ENCODE measurements at places on chromosomes 2 and 18.
A peak's percentile ranks its signal among the peaks of the same experiment; 100 is the strongest.

- no peak for DNase-seq
Measured at GRCh38 chr2:167988296-167988695, 259.1 kb downstream of the STK39 start.

GRCh38 chr18:28766721-28767120, 589.8 kb upstream of the CDH2 start:
- DNase-seq: no peak

DNA sequence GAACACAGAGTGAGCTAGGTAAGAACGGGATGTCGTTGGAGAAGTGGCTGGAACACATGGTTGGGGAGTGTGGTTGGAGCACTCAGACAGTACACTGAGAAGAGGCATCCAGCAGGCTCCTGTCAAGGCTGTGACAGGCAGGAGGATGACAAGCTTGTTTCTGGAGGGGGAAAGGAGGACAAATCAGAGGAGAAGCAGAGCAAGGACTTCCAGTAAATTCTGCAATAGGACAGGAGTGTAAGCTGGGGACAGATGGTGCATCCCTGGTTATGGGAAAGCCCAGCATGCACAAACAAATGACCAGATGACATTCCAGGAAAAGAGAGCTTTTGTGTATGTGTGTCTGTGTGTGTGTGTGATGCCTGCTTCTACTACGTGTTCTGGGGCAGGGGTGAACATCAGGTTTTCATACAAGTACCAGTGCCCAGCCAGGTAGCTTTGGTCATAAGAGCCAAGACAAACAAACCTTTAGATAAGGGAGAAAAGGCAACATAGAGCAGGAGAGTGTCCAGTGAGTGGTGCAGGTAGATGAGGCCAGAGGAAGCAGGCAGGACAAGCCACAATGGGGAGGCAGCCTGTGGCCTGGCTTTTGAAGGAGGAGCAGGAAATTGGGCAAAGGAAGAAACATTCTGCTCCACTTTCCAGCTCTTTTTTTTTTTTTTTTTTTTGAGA, 32.1 kb upstream of the MAPK4 start:
- DNase-seq: no peak

- DNase-seq: no peak
Measured at GRCh38 chr18:47737198-47737830, 193.1 kb downstream of the SMAD2 start.

GRCh38 chr2:112817082-112817689, 19.4 kb downstream of the IL1B start:
- DNase-seq: no peak

DNA sequence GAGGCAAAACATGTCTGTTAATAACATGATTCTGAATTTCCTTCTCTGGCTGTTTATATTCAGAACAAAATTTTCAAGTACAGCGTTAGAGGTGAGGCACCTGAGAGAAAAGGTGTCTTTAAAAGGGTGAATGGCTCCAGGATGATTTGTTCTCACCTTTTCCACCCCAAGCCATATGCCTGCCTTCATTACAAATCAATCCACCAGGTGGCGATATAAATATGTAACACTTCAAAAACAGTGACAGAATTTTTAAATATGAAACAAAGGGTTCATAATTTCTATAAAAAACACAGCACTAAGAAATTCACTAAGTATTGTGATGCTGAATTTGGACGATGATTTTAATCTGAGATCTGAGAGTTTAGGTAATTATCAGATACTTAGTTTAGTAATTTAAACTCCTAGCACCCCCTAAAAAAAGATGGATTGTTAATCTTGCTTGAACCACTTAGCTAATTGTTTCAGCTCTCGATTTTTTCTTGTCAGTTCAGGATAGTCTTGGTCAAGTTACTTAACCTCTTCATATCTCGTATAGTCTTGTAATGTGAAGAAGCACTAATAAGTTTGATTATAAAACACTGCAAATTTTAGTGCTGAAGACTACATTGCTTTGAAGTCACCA, 528.8 kb downstream of the CPS1 start:
- peak; percentile 3 for DNase-seq

- peak; percentile 73 for DNase-seq
Measured at GRCh38 chr2:239326831-239327535, 73.8 kb downstream of the HDAC4 start.

- DNase-seq: peak; percentile 93
Measured at GRCh38 chr2:96537066-96537733, 648 bp downstream of the ARID5A start.

- no peak for DNase-seq
Measured at GRCh38 chr2:158228943-158229508, 127.3 kb downstream of the UPP2 start.

GRCh38 chr2:180191432-180192124, 184.5 kb upstream of the CWC22 start:
- no peak for DNase-seq

DNA sequence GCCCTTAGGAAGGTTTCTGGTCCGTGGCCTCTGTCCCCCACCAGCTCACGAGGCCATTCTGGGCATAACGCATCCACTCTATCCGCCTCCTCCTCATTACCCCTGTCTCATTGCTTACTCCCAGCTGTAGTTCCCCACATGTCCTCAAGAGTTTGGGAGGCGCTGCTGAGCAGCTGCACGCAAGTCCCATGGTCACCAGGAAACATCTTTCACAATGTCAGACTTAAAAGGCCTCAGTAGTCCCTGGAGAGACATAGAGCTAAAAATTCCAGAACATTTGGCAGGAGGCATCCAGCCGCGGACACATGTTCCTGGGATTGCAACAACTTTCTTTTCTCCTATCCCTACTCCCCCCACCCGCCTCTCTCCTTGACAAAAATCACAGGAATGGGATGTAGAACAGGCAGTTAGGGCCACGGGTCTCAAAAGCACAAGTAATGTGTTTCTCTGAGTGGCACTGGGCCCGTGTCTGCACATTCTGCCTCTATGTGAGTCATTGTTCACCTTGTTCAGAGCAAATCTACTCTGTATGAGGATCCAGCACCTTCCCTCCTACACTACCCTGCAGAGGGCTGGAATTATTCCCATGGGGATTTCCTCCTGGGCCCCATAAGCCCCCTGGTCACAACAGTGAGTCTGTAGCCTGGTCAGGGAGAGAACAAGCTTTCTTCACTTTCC, 8.1 kb downstream of the LBH start:
- DNase-seq: peak; percentile 86

GRCh38 chr18:44089732-44090131, 591.0 kb upstream of the SETBP1 start:
- no peak for DNase-seq

DNA sequence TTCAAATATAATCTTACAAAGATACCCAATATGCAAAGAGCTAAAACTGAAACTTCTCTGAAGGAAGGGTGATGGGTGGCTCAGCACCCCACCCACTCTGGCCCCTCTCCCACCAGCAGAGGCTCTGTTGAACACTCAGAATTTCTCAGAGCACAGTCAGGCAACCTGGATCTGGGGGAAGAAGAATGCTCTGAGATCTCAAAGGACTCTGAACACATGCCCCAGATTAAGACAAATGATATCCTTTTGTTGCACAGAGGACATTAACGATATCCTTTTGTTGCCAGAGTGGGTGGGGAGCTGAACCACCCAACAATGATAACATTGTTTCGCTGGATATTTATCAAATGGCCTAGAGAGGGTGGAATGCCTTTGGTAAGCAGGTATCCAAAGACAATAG, 104.8 kb downstream of the LBH start:
- no peak for DNase-seq

- no peak for DNase-seq
Measured at GRCh38 chr2:171711351-171711750, 24.1 kb downstream of the DYNC1I2 start.

DNA sequence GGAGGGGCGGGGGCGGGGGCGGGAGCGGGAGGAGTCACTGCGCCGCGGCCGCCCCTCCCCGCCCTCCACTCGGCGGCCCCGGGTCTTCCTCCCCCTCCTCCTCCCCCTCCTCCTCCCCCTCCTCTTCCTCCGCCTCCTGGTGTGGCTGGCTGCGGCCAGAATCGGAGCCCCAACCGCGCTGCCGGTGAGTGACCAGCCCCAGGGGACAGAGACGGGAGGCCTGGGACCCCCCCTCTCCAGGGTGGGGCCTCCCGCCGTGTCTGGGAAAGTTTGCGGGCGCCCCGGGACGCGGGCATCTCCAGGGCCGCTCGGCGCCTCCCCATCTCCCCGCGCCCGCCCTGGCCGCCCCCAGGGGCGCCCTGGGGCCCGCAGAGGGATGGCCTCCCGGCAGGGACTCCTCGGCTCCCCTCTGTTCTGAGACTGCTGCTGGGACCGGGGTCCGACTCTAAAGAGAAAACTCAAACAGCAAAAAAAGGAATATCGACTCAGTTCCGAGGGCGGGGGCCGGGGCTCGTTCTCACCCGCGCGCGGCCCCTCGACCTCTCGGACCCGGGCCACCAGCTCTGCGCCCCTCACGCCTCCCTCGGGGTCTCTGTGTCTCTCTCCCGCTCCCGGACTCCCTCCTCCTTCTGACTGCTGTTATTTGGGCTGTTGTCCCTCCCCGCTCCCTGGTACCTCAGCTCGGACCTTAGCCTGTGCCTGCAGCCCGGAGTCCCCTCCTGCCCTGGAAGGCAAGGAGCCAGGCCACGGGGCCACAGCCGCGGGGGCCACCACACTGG, at the start of gene STON1:
Gene STON1, plus strand, starts transcription at position 122 of the 779 bp plus-strand sequence. CDS start 50,480 bp downstream, outside the sequence.
- peak; percentile 45 for DNase-seq

DNA sequence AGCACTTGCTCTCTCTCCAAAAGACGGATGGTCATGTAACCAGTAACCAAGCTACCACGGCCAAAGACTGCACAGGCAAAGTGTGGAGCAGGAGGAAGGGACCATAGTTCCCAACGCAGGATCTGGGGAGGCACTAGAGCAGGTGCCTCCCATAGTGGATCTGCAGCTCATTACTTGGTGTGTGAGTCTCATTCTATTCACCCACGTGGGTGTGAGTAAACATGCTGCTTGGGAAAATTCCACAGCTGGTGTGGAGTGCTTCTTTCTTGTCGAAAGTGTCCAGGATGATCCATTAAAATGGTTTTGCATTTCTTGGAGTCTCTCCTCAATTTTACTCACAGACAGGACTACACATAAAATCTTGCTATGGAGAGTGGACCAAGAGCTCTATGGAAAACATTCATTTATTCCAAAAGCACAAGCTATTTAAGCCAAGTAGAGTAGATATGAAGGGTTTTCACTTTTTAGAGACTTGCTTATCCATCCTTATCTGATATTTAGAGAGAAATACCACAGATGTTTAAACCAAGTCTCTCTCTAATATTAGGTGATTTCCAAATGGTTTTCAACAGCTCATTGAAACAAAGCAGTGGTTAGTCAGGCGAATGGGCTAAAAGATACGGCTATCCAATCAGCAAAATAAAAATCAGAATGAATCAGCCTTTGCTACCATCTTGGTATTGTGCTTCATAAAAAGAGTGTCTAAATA, 104.3 kb upstream of the CCDC195 start:
- DNase-seq: no peak

- DNase-seq: no peak
Measured at GRCh38 chr2:2318949-2319348, 12.1 kb downstream of the MYT1L start.

GRCh38 chr2:34719206-34719605, 1120.1 kb upstream of the FAM98A start:
- no peak for DNase-seq

DNA sequence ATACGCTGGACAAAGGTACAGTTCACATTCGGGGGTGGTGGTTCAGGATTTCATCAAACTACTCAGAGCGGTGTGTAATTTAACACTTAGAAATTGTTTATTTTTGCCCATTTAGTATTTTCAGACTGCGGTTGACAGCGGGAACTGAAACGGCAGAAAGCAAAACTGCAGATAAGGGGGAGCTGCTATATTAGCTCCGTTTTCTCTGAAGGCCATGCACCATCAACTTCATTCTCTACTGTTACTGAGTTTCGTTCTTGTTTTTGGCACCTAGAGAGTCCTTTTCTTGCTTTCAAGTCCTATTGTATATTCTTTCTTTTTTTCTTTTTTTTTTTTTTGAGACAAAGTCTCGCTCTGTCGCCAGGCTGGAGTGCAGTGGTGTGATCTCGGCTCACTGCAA, 121.5 kb upstream of the SP3 start:
- no peak for DNase-seq

DNA sequence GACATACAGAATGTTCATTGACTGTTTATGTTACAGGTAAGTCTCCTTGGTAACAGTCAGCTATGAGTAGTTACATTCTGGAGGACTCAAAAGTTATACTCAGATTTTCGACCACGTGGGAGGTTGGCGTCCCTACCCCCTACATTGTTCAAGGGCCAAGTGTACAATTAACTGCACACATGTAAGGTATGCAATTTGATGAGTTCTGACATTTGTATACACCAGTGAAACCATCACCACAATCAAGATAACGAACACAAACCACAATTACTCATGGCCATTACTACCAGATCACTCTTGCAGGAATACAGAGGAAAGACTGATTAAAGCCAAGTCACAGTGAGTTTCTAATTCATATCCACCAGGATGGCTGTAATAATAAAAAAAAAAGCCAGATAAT, 39.6 kb upstream of the LDLRAD4 start:
- DNase-seq: no peak

- no peak for DNase-seq
Measured at GRCh38 chr2:97963880-97964279, 31.9 kb downstream of the TMEM131 start.

GRCh38 chr2:193276560-193276959, 1081.8 kb upstream of the TMEFF2 start:
- no peak for DNase-seq

DNA sequence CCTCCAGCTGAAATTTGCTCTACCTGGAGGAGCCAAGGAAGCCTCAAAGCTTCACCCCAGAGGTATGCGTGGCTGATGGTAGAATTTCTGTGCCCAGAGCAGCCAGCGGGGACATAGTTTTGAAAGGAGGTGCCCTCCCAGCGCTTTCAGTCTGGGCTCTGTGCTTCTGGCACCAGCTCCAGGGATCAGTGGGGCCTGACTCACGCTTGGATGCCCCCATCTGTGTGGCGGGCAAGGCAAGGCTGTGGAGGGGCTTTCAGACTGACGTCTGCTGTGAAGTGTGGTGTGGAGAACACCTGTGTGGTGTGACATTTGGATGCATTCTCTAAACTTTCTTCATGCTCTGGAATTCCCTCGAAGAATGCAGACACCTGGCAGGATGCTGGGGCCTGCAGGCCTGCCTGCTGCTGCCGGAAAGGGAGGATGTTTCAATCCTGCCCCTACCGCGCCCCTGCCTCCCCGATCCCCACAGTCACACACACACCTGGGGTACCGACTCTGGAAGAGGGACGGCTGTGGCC, 84.1 kb downstream of the CTIF start:
- DNase-seq: no peak

DNA sequence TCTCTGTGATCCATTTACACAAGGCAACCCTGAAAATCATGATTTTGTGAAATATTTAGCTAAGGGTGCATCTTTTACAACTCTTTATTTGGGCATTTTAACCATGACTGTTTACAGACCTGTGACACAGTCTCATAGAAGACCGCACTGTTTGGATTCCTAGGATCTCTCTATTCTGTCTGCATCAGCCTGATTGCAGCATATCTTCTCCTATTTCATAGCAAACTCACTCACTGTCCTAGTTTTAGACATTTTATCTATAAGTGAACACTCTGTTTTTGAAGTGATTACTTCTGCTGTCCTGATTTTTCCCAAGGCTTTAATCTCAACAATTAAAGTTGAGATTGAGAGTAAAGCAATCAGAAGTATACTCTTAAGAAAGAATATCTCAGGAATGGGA, 56.2 kb downstream of the CAVIN2 start:
- DNase-seq: no peak

GRCh38 chr2:229196448-229196847, 74.6 kb downstream of the PID1 start:
- DNase-seq: no peak

GRCh38 chr2:201137505-201138400, 21.8 kb downstream of the CFLAR start:
- no peak for DNase-seq
